ENCODE measurements at places on chromosomes 12 and 14. TPM values are rescaled to one million over a fixed set of nuclear protein-coding genes. Genes with fewer than 3 reads are reported as not detected.

- DNase-seq: no peak
These were observed 82.9 kb downstream of the ARF6 start for GRCh38 chr14:49975799-49976198.

The CLEC1A gene
- not detected for total RNA-seq

The RERG gene
- not detected for total RNA-seq

DNA sequence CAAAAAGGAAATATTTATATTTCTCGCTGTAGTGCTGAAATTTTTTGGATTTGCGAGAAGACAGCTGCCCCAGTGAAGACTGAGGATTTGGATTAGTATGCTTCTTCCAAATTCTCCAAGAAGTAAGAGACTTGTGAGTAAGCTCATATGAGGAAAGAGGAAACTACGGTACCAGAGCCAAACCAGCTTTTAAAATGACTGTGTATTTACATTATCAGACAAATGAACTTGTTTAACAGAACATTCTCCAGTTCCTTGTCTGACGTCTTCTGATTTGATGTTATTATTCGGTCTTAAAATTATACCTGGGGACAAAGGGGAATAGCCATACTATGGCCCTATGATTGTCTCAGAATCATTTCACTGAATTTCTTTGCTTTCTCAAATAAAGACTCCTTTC lies 8.0 kb downstream of the CLEC12B start:
- DNase-seq: no peak

GRCh38 chr12:1966561-1967226 lies 37.6 kb downstream of the DCP1B start:
- no peak for DNase-seq

GRCh38 chr12:105418229-105418628 lies 87.7 kb downstream of the C12orf75 start:
- peak; percentile 52 for DNase-seq

- DNase-seq: no peak
These were observed 78.7 kb downstream of the NEDD1 start for GRCh38 chr12:96985515-96986362.

DNA sequence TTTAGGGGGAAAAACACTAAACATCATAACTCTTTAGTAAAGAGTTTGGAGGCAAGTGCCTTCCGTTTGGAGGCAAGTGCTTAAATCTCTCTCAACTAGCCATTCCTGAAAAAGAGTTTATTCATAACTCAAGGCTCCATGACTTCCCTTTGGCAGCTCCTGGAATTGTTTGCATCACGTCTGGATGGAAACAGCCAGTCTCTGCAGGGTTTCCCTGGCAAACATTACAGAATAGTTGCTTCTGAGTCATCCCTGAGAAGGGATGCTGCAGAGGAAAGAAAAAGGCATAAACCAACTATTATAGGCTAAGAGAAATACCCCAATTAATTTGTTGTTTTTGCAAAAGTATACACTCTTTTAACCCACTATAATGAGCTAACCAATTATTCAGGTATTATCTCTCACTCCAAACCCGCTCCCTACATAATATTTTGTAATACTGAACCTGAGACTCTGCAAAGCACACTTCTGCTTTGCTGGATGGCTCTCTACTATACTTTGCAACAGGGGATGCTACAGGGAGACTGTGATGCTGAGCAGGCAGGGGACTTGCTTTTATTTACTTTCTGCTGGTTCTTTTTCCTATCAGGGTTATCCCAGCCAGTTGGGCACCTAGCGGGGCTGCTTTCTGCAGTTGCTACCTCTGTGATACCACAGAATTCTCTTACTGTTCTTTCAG lies 497.7 kb downstream of the FUT8 start:
- DNase-seq: no peak

DNA sequence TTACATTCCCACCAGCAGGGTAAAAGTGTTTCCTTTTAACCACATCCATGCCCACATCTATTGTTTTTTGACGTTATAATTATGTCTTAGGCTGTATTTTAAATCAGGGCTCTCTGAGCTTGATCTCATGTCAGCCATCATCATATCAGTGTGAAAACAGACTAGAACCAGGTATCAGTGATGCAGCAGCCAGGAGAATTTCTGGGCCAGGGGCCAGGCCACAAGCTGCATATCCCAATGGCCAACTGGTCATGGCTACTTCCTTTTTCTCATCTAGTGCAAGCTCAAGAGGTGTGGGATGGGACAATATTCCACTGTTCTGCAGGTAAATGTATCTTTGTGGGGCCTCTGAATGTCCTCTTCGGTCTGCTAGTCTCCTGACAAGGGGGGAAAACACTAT lies 125.1 kb downstream of the CRADD start:
- DNase-seq: no peak

All from NCI-H460 (cell line).